ENCODE measurements at places on chromosomes 6 and 20.

DNA sequence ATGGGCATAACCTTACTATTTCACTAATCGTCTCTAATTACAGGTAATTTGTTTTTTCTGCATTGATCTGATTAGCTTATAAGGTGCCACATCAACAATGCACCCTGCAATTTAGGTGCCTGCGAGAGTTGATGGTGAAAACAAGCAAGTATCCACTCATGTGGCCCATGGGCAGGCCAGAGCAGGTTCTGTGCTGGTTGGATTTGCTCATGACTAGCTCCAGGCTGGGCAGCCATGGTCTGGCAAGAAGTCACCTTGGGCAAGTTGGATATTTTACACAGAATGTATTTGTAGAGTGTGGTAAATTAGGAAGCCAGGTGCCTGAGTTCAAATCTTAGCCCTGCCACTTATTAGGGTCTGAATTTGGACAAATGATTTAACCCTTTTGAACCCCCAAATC, 25.3 kb downstream of the RAB44 start:
- DNase-seq = no peak

DNA sequence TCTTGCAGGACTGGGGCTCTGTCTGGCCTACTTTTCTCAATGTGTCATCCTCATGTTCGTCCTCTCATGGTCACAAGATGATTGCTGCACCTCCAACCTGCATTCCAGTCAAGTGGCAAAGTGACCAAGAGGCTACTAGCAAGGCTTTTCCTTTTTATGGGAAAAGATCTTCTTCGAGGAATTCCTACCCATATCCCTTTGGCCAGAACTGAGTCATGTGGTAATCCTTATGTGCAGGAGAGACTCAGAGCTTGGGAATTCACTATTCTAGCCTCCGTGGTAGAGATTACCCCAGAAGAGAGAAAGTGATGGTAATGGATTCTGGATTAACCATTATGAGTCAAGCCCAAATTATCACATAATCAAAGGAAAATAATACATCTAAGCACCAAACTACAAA, 162.7 kb downstream of the KCNQ5 start:
- no peak for DNase-seq

GRCh38 chr6:114121913-114122662, 151.1 kb upstream of the HDAC2 start:
- no peak for DNase-seq

GRCh38 chr6:137754866-137755265, 112.2 kb upstream of the TNFAIP3 start:
- no peak for DNase-seq

GRCh38 chr6:155163601-155164000, 100.2 kb upstream of the CLDN20 start:
- no peak for DNase-seq

- no peak for DNase-seq
These were observed 411.0 kb downstream of the C6orf118 start for GRCh38 chr6:164898412-164898811.

DNA sequence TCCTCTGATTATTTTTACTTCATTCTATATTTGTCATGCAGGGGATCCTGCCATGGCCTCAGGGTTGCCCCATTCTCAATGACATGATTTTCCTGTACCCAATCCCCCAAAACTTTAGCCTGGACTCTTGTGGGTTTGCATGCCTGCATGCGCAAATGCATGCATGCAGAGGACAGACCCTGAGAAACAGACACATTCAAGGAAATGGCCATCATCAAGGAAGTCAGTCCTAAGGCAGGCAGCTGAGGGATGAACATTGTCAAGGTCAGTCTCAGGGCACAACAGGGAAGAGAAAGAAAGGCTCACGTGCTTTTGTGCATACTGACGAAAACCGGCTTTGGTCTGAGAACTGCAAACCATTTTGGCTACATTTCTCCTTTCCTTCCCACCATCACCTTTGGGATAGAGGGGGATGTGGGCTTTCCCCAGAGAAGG, 13.1 kb downstream of the NEDD9 start:
- no peak for DNase-seq

DNA sequence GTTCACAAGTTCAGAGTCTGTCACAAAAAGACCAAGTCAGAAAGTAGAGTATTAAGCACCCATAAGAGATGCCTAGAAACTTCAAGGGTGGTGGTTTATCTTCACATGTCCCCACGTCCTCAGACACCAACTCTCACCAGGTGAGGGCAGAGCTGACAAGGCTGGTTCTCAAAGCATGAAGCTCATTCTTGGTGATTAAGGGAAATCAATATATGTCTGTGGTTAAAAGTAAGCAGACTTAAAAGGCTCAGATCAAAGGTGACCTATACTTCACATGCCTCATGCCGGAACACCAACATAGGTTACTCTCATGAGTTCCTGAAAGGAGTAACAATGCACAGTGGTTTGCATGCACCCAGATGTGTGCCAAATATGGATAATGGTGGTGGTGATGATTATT, 27.0 kb downstream of the IL17A start:
- DNase-seq = no peak

GRCh38 chr6:72035966-72036365, 149.6 kb downstream of the RIMS1 start:
- no peak for DNase-seq

DNA sequence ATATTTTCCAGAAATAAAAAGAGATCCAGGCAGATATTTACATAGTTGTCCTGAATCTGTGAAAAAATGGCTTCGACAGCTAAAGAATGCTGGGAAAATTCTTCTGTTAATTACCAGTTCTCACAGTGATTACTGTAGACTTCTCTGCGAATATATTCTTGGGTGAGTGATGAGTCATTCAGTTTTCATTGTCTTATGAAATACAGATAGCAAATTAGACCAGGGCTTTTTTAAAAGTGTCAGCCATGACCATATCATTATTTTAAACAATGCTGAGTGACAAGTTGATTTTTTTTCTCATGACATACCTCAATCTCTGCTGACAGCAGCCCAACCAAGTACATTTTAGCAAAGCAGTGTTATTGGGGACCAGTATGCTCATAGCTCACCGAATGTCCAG, 32.8 kb downstream of the TSPYL4 start:
- DNase-seq = no peak

GRCh38 chr20:32333181-32333987, 24.7 kb upstream of the ASXL1 start:
- peak; percentile 24 for DNase-seq

GRCh38 chr6:53264337-53264736, 84.4 kb downstream of the ELOVL5 start:
- no peak for DNase-seq

- no peak for DNase-seq
These were observed at the start of gene HLA-DQB2 for GRCh38 chr6:32763421-32763820. TSS of gene HLA-DQB2 (minus strand) at chr6:32763532. CDS start at chr6:32763470, 62 bp downstream.

DNA sequence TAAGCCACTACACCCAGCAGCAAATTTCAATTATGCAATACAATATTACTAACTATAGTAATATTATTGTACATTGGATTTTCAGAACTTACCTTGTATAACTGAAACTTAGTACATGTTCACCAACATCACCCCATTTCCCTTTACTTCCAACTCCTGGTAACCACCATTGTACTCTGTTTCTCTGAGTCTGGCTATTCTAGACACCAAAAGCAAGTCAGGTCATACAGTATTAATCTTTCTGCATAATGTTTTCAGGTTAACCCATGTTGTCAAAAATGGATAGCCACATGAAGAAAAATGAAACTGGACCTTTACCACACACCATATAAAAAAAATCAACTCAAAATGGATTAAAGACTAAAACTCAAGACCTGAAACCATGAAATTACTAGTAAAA, 558.2 kb downstream of the MMUT start:
- no peak for DNase-seq

DNA sequence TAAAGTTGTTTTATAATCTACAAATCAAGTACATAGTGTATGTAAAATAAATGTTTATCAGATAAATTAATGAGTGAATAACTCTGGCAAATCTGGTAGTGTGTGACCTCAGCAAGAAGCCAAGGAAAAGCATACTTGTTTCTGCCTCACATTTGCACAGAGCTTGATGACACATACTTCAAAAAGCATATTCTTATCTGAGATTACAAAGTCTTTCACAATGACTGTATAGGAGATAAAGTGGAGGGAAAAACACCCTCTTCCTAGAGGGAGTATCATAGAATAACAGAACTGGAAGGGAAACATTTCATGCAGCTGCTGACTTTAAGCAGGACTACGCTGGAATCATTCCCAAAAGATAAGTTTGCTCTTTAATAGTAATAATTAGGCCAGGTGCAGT, 28.1 kb upstream of the AKAP7 start:
- no peak for DNase-seq

GRCh38 chr6:123794190-123794589, 9.5 kb upstream of the NKAIN2 start:
- DNase-seq = no peak

- DNase-seq = no peak
These were observed 76.1 kb upstream of the KHDRBS2 start for GRCh38 chr6:62362097-62362496.

GRCh38 chr20:45016089-45016671, 49.9 kb downstream of the STK4 start:
- DNase-seq = no peak

GRCh38 chr20:34282041-34282440, 21.1 kb downstream of the AHCY start:
- DNase-seq = no peak

DNA sequence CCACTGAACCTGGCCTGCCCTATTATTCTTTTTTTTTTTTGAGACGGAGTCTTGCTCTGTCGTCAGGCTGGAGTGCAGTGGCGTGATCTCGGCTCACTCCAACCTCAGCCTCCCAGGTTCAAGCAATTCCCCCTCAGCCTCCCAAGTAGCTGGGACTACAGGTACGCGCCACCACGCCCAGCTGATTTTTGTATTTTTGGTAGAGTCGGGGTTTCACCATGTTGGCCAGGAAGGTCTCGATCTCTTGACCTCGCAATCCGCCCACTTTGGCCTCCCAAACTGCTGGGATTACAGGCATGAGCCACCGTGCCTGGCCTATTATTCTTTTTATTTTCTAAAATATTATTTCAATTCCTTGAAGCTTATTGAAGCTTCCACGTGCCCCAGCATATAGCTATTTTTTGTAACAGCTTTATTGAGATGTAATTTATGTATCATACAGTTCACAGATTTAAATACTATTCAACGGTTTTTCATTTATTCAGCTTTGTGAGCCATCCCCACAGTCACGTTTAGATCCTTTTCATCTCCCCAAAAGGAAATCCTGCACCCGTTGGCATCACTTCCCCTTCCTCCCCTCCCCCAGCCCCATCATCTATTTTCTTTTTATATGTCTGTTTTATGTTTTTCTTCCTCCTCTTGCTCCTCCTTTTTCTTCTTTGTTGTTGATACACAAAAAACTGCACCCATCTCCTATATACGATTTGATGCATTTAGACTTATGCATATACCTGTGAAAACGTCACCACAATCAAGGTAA, 13.5 kb upstream of the MDFI start:
- no peak for DNase-seq

- DNase-seq = no peak
These were observed 580.4 kb downstream of the CBLN4 start for GRCh38 chr20:55424968-55425367.

- DNase-seq = no peak
These were observed 78.2 kb downstream of the CHMP4B start for GRCh38 chr20:33889312-33889711.

- DNase-seq = no peak
These were observed 138.3 kb upstream of the HMGN3 start for GRCh38 chr6:79372757-79373156.

- DNase-seq = no peak
These were observed 136.8 kb upstream of the TCF21 start for GRCh38 chr6:133752129-133752528.

GRCh38 chr6:56032715-56033260, 157.4 kb upstream of the BMP5 start:
- DNase-seq = no peak

- DNase-seq = no peak
These were observed 12.0 kb upstream of the PRDM1 start for GRCh38 chr6:106074146-106074545.

Data from stimulated activated CD4-positive, alpha-beta T cell treated with anti-CD3 and anti-CD28 coated beads, Interleukin-12 subunit alpha, Interleukin-12 subunit beta, amount 100 ng/mL, for 4 hours (primary cell).